ENCODE measurements at places on chromosomes 3 and 15.

- no peak for DNase-seq
These were observed 476.5 kb upstream of the WNT5A start for GRCh38 chr3:55963601-55964000.

GRCh38 chr3:66428733-66429132 is 72.1 kb downstream of the LRIG1 start:
- DNase-seq, result peak; percentile 57

- DNase-seq, result no peak
These were observed 24.9 kb downstream of the CX3CR1 start for GRCh38 chr3:39254806-39255449.

DNA sequence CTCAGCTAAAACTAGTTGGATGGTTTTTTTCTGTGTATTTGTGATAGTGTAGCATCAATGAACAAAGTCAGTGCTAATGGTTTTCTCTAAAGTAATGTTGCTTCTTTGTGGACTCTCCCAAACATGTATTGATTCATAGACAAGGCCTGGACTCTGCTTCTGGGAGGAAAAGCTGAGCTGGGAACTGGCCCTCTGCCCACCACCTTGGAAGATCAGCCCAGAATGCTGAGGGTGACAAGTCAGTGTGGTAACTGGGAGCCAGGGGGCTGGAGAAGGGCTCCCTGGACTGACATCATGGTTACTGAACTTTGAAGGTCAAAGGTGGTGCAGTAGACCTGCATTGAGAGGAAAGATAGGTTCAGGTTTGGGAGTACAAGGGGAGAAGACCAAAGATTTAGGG is 3.0 kb downstream of the ARHGAP31 start:
- no peak for DNase-seq

GRCh38 chr3:186307594-186308221 is 54.3 kb downstream of the DGKG start:
- DNase-seq, result no peak

DNA sequence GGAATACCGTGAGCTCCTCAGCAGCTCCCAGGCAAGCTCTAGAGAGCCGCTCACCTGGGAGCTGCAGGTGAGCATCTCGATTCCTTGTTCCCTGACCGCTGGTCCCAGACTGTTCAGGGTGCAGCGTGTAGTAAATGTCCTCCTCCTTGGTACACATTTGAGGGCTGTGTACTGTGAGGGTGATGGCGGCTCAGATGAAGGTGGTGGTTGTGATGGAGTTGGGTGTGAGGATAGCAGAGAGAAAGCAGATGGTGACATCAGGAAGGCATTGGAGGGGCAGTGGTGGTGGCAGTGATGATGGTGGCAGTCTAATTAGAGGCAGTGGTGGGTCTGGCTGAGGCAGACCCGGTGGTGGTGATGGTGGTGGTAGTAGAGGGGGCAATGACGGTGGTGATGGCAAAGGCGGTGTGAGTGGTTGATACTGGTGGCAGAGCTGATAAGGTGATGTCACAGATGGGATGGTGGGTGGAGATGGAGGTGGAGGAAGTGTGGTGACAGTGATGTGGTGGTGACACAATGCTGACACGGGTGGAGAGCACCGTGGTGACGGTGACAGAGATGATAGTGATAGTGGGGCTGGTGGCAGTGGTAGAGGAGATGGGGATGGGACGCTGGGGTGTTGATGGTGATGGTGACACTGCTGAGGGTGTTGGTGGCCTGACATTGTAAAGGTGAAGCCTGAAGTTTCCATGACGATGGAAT is at the start of gene DNAJB8:
Gene DNAJB8, minus strand, starts transcription at position 51 of the 702 bp plus-strand sequence. CDS start 3,645 bp downstream, outside the sequence.
- no peak for DNase-seq

DNA sequence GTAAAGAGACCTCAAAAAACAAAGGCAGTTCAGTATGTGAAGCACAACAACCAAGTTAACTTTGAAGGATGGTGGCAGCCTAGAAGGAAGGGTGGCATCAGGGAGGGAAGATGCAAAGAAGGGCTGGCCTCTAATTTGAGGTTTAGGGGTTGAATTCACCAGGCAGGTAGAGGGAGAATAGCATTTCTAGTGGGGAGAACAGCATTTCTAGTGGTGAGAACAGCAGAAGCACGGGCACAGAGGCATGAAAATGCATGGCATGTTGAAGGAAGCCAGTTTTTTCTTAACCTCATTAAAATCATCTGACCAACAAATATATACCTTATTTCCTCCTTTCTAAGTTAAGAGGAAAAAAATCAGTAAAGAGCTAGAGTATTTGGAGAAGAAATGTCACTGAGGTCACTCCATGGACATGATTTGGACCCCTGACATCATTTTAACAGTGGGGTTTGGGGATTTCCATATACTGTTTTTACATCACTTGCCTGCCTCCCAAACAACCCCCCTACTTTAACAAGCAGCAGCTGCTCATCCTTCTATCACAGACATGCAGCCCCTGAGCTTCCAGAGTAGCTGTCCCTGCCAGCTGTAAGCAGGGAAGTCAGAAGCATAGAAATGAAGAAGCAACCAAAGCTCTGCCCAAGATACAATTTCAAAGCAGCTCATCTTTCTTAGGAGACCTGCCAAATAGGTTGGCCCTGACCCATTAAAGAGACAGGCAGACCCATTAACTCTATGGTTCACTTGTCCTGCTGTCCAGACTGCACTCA is 2.4 kb upstream of the POPDC2 start:
- DNase-seq, result no peak

DNA sequence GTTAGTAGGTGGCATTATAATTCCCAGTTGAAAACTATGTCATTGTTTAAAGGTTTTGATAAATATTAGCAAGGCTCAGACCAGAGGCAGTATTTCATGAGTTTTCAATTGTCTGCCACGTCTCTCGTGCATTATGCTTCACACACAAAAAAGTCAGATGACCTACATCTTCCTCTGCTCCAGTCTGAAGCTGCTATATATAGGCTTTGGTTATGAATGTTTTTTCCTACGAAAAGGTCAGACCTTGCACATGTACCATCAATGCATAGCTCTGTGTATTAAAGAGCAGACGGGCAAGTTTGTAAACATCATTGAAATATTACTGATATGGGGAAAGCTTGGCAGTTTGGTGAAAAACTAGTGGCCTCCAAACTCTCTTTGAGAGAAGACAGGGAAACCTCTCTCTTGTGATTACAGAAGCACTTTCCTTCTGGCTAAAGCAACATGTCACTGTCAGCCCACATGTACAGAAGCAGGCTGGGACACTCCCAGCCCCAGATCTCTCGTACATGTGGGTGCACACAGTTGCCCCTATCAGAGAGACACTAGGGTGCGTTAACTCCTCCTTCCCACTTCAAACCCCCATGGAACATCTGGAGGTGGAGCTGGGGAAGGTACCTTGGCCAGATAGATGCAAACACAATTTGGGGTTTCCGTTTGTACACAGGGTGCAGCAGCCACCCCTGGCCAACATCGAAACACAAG is 184.0 kb upstream of the BCL6 start:
- no peak for DNase-seq

- DNase-seq, result no peak
These were observed 536 bp downstream of the SNAPC5 start for GRCh38 chr15:66496951-66497501.

DNA sequence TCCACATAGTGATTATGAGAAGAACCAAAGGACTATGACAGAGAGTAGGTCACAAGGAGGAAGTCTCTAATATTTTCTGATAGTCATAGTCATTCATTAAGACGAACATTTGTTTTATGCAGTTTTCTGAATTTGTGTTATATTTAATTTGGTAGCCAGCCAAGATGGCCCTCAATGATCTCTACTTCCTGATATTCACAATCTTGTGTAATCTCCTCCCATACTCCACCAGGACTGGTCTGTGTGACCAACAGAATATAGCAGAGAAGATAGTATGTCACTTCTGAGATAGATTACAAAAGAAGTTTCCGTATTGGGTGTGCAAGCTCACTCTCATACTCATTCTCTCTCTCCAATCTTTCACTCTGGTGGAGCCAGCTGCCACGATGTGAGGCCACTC is 30.8 kb downstream of the HLTF start:
- no peak for DNase-seq

GRCh38 chr3:176321099-176321498 is 876.2 kb downstream of the TBL1XR1 start:
- no peak for DNase-seq

GRCh38 chr3:60393946-60394345 is 857.3 kb downstream of the FHIT start:
- DNase-seq, result no peak

Measured in midbrain (tissue), 1 donor.